Cortex of kidney (tissue), 1 donor: ENCODE measurements at places on chromosomes 3 and 15.

DNA sequence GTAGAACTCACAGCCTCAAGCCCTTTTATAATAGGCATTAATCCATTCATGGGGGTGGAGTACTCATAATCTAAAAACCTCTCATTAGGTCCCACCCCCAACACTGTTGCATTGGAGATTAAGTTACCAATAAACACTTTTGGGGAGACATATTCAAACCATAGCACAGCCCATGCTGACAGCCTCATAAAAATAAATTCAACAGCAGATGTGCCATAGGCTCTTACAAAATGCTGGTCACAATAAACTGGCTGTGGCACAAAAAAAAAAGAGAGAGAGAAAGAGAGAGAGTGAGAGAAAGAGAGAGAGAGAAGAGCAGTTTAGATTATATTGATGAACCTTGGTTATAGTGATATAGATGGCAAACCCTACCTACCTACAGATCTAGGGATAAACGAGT is 1000.9 kb downstream of the TUSC7 start:
- no peak for DNase-seq

DNA sequence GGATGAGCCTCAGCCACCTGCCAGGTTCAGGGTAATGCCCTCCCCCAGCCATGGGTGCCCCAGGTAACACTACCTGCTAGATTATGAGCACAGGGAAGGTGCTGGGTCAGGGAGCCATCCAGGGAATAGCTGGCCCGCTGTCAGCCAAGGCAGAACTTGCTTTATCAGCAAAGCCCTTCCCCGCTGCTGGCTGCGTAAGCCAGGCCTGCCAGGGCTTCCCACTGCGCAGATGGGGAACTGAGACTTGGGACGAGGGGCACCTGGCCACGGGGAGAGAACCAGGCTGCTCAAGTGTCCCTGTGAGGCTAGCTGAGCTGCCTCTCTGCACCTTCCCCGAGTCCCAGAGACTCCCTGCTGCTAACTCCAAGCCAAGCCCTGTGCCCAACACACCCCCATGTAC is 45.4 kb downstream of the CACNA2D2 start:
- DNase-seq, result no peak

DNA sequence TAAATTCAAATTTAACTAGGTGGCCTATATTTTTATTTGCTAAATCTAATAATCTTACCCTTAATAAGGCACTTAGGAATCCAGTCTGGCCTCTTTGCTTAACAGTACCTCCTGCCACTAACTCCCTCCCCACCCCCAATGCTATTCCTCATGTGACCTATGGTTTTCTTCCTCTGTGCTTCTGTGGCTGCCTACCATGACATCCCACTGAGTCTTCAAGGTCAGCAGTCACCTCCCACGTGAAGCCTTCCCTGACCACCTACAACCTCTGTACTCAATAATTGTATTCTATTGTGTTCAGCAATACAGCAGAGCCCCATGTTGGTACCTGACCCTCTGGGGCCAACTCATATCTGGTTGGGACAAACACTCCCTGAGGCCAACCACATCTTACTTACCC is 9.7 kb downstream of the PARP16 start:
- no peak for DNase-seq

DNA sequence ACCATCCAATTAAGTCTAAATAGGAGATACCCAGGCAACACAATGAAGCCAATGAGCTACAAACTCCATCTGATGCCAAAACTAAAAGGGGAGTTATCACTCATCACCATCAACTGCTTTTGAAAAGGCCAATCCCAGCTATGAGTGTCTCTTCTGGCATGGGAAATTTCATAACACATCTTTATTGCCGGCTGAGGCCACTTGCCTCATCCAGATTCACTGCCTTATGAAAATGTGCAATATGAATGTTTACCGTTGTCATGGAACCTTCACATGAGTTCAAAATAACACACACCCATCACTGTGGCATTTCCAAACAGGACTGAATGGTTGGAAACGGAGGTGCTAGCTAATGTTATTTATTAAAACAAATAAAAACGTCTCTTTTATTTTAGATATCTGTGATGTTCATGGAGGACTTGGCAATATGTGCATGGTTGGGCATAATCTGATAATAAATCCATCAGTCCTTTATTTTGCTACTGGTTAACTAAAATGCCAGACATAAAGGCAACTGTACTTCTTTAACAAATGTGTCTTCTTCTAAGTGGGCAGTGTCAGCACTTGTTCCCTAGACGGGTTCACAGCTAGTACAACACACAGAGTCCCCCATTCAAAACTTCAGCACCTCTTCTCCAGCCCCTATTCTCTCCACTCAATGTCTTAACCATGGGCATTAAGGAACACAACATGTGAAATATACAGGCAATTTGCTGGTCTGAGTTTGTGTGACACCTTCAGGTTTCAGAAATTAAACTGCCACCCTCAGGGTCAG is 143.9 kb downstream of the MAGI1 start:
- DNase-seq, result no peak

DNA sequence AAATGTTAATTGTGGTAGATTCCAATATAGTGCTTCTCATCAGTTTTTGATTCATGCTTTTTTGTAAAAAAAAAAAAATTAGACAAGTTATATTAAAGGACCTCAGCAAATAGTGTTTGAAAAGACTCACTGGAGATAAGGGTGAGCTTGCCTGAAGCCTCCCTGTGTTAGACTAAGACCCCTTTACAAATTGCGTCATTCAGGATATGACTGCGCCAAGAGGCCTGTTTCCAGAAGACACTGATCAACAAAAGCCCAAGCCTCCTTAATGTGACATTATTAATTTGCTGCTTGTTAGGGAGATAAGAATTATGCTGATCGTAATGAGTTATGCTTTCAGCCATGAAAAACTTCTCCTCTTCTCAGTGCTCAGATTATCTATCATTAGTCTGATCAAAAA is 13.0 kb upstream of the DNAJC13 start:
- DNase-seq, result no peak

DNA sequence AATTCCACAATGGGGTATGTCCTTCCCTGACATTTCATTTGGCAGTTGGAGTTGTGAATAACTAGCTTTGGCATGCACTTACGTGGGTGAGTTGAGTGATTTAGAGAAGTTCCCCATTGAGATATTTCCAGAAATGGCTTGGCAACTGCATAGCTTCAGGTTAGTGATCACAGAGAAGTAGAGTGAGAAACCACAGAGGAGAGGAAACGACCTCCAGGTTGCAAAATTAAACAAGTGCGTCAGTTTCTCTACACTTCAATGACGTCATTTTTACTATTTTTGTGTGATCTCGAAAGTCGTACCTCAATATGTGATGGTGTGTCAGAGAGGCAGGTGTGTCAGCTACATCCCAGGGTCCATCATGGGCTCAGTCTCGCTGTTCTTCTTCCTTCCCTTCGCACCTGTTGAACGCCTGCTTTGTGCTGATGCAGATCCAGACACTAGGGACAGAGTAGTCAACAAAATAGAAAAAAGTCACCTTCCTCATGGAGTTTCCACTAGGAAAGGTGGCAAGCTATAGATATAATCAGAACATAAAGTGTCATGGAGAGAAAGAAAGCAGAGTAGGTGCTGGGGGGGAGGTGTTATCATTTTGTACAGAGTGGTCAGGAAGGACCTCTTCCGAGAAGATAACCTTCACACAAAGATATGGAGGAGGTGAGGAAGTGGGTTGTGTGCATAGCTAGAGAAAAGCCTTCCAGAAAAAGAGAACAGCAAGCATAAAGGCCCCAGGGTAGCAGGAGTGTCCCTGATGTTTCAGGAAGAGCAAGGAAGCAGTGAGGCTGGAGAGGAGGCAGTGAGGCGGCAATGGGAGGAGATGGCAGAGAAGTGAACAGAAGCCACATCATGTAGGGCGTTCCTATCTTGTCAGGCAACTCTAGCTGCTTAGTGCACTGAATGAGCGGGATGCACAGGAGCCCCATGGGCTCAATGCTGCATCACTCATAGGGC is 75.6 kb downstream of the MCTP2 start:
- no peak for DNase-seq
